ENCODE measurements at places on chromosomes 2 and 18.

GRCh38 chr2:63842149-63843061 is 709 bp downstream of the UGP2 start:
- peak; percentile 76 for DNase-seq

GRCh38 chr2:109265369-109265768 is 136.4 kb downstream of the SH3RF3 start:
- no peak for DNase-seq

DNA sequence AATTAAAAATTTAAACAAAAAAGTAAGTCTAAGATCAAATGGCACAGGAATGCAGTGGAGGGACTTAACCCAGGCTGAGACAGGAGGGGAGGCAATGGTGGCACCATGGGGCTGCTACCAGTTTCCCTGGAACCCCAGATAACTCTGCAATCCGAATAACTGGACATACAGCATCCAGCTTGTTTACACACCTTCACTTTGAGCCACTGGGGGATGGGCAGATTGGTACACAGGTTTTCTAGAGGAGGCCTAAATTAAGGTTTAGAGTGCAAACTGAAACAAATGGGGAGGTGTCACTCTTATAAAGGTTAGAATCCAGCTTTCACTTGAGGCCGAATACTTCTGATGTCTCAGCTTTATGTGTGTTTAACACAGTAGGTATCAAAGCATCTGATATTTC is 189.3 kb upstream of the FN1 start:
- DNase-seq = no peak

- no peak for DNase-seq
These were observed 399.1 kb downstream of the PLCL1 start for GRCh38 chr2:198203336-198204069.

- no peak for DNase-seq
These were observed 29.5 kb upstream of the ALMS1 start for GRCh38 chr2:73356097-73356496.

GRCh38 chr18:48649231-48649630 is 110.4 kb downstream of the CTIF start:
- DNase-seq = no peak

GRCh38 chr2:169734169-169734847 is 676 bp downstream of the KLHL23 start:
- DNase-seq = peak; percentile 3

DNA sequence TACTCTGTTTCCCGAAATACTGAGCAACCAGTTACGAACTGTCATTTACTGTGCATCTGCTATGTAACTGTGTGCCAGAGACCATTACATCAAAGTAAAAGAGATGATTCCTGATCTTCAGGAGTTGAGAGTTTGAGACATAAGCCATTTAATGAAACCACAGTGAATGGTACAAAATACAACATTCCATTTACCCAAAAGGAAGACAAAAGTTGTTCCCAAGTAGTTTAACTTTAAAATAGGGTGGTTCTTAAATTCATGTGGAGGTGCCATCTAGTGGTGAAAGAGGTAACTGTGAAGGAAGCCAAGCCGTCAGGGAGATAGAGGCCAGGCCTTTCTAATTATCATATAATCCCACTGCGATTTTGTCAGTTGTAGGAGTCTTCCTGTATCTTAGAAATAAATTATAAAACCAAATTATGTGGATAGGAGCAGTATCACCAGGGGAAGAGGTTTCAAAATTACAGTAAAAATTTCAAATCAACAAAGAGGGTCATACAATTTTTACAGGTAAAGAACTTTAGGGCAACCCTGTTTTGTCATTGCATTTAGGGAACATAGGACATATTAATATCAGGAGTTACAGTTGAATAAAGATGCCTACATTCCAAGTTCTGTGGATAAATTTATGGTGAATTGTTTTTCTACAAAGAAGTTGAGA is 67.7 kb downstream of the EPAS1 start:
- DNase-seq = peak; percentile 76

DNA sequence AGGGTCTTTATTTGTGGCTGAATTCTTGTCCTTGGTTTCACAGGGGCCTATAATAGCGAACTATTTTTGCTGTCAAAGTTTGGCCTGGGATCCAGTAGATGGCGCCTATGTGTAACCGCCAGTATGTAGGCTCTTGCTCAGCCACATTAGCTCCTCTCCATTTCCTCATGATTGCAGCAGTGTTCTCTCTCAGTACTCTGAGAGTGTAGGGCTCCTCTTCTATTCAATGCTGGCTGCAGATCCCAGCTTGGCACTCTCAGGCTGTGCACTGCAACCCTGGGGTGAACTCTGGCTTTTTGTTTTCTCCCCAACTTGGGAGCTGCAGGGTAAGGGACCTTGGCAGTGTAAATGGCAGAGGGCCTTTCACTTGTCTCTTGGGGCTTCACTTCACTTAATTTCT is 344.6 kb upstream of the CHAC2 start:
- peak; percentile 6 for DNase-seq

GRCh38 chr18:55857956-55858355 is 270.0 kb upstream of the TCF4 start:
- DNase-seq = no peak

DNA sequence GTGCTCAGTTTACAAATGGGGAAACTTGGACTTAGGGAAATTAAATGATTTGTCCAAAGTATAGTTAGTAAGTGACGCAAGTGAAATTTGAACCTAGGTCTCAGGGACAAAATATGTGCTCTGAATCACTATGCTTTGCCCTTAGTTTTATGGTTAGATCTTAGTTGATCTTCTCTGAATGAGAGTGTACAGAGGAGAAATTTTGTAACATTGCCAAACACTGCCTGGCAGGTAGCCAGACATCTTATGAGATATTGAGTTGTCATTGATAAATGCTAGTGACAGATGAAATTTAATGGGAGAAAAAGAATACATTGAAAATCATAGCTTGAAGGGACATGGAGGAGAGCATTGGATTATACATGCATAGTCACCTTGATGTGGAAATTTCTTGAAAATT is 91.4 kb downstream of the GALNT1 start:
- no peak for DNase-seq

GRCh38 chr2:171837736-171838135 is 56.3 kb downstream of the SLC25A12 start:
- no peak for DNase-seq

DNA sequence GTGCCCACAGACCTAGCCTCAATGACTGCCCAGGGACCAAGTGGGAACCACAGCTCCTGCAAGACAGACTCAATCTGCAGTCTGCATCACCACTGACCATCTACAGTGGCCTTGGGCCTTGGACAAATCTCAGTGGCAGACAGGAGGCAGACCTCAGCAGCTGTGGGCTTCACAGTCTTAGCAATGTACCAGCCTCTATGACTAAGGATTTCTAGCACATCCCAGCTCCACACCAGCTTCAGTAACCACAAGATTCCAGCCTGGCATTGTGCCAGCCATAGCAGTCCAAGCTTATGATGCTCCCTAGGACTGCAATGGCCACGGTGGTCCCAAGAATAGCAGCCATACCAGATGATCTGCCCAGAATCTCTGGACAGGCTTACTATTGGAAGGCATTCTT is 19.6 kb upstream of the WDR75 start:
- no peak for DNase-seq

DNA sequence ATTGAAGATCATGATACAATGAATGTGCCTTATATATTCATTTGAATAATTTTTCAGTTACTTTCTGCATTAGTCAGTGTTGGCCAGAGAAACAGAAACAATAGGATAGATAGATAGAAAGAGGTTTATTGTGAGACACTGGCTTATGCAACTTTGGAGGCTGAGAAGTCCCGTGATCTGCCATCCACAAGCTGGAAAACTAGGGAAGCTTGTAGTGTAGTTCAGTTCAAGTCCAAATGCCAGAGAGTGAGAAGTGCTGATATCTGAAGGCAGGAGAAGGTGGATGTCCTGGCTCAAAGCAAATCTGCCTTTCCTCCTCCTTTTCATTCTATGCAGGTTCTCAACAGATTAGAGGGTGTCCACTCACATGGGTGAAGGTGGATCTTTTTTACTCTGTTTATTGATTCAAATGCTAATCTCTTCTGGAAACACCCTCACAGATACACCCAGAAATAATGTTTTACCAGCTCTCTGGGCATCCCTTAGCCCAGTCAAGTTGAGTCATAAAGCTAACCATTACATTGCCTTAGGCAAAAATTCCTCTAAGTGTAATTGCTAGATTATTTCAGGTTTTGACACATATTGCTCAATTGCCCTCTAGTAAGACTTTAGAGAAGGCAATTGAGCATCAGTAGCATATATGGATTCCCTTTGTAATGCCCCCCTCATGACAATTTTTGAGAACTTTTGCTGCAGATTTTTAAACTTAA is 341.4 kb downstream of the LPIN1 start:
- DNase-seq = no peak

- DNase-seq = no peak
These were observed 38.5 kb downstream of the KCTD18 start for GRCh38 chr2:200471324-200471848.

DNA sequence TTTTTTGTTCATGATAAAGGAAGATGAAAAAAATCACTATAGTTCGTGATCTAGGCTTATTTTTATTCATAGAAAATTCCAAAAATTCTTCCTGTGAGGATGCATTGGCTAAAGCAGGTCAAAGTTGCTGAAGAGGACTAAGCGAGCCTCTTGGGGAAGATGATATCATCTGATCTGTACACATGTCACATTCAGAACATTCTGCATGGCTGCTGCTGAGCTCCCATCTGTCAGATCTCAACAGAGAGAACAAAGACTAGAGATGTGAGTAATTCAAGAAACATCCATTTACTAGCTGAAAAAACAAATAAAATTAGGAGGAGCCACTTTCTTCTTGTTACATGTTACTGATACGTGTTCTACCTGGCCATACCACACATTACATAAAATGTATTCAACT is 518.6 kb upstream of the FSIP2 start:
- DNase-seq = no peak

GRCh38 chr18:21571772-21572171 is 28.7 kb downstream of the ESCO1 start:
- no peak for DNase-seq

DNA sequence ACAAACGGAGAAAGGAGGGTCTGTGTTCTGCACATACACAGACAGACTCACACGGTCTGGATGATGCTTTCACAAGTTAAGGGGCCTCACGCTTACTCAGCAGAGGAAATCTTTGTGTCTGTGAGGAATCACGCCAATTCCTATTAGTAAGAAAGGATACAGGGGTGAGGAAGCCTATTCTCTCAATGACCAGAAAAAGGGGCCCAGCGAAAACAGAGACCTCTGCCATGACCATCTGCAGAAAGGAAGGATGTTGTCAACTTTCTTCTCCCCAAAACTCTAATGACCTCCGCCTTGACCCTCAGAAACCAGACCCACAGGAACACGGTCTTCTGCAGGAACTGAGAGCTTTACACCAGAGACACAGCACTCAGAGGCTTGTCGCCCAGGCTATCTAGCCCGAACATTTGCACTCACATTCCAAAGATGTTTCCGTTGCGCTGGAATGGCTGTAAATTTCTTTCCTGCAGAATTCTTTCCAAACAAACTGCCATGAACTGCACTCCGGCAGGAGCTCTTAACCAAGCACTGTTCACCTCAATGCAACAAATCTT is 186.3 kb downstream of the TCF4 start:
- no peak for DNase-seq

GRCh38 chr2:48251437-48252148 is 278.4 kb upstream of the STON1 start:
- no peak for DNase-seq

- no peak for DNase-seq
These were observed 35.3 kb downstream of the SH3BP4 start for GRCh38 chr2:234986876-234987720.

DNA sequence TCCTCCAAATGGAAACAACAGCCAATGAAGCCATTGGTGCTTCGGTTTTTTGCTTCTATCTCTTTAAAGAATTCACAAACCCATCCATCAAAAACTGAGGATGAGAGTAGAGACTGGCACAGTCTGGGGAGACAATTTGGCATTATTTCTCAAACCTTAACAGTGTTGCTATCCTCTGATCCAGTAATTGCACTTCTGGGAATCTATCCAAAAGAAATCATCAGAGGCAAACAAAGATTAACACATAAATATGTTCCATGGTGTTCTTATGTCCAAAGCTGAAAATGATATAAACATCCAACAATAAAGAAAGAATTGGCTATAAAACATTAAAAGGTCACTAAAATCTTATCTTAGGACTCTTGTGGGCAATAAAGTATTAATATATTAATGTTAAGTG is 35.1 kb downstream of the REEP1 start:
- DNase-seq = no peak

- DNase-seq = peak; percentile 54
These were observed 331.3 kb upstream of the CNTNAP5 start for GRCh38 chr2:123693836-123694235.

DNA sequence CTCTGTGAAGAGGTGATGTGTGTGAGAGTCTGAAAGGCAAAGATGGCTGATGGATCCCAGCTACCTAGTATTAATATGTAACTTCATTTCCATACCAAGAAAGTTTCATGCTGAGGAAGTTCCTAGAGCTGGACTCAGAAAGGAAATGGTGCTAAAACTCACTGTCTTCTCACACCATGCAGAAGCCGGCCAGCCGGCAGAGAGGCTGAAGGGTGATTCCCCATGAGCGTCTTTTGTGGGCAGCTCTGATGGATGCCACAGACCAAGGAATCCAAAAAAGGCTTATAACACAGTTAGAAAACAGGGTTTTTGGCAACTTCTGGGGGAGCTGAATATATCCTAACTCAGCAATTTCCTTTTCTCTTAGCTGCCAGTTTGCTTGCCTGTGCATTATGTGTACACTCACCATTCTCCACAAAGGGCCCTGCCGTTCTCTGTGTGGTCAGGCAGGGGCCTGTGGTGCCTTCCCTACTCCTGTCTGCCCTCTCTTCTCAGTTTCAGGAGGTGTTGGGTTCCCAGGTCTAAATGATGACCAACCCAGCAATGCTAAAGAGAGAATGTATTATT is 289.4 kb downstream of the MTX2 start:
- DNase-seq = no peak

- DNase-seq = no peak
These were observed 3.6 kb upstream of the ONECUT2 start for GRCh38 chr18:57431467-57432080.

DNA sequence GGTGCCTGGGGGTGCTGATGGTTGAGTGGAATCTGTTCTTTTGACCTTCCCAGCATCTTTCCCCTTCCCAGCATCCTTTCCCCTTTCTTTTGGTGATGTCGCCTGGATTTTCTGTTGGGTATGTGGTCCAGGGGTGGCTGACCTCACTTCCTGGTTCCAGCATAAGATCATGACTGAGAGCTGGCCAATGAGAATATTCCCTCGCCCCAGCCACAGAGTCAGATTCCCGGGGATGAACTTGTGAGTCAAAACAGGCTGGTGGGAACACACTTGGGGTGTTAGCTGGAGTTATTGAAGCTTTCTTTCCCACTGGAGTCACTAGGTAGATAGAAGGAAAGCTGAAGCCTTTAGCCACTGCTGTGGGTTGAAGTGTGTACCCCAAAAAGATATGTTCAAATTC is 28.0 kb upstream of the FOSL2 start:
- peak; percentile 74 for DNase-seq

GRCh38 chr18:34531110-34531509 is 179.0 kb upstream of the DTNA start:
- DNase-seq = no peak
